Activated T-helper 1 cell treated with anti-CD3 and anti-CD28 coated beads, Interleukin-12 subunit alpha, Interleukin-12 subunit beta, Interleukin-2, Interleukin-4 antibody, amounts not matched to agents 30 ng/mL and 10 ng/mL and 1 ng/mL, durations not matched to agents 14 hours and 24 hours and 36 hours (primary cell): ENCODE measurements at places on chromosomes 5 and 9.

DNA sequence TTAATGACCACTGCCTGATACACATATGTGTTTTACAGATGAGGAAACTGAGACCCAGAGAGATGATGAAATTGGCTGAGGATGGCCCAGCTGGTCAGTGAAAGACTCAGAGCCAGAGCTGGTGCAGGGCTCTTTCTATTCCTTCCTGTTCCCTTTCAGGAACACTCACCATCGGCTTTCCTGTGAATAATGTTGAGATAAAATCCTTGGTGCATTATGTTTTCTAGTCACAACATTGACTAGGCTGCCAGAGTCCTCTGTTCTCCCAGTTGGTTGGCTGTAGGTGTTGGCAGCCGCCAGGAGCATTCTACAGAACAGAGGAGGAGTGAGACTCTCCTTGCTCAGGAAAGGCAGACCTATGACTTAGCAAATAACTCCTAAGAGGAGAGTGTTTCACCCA, 14.8 kb downstream of the TGFBI start:
- DNase-seq, result no peak

DNA sequence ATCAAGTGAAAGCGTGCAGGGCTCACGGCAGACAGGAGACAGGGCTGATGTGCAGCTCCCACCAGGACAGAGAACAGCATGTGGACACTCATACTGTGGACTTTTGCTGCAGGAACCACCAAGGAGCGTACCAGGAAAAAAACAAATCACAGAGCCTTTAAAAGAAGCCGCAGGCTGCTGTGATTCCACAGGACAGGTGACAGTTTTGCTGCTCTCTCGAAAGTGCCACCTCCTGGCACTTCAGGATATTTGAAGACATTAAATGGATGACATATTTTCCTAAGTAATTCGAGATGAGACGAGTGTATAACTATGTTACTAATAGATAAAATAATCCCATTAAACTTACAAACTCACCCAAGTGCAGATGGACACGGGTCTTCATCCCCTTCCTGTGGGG, 29.3 kb downstream of the ZDHHC11 start:
- no peak for DNase-seq

DNA sequence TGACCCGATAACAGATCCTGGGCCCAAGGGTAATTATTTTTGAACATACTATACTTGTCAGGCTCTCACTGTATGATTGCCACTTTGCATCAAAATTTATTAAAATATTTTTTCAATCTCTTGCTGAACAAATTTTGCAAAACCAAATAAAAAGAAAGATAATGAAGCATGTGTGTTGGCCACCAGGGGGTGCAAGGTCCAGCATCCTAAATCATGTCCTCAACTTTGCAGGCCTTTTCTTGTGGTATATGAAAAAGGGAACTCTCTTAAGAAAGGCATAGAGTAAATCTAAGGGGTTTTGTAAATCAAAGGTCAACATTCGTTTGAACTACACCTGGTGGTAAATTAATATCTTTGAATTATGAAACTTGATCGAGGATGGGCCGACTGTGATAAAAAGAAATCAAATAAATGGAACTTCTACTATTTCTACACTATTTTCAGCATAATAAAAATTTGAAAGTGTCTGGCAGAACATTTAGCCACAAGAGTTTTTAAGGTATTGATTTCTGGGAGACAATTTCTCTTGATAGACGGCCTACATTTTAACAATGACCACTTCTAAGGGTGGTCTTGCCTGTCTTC, 676.5 kb downstream of the DMRTA1 start:
- DNase-seq, result no peak

- DNase-seq, result no peak
Observed at GRCh38 chr9:130328349-130328801, 62.8 kb downstream of the HMCN2 start.

- DNase-seq, result no peak
Observed at GRCh38 chr5:179377421-179378115, 32.3 kb upstream of the ADAMTS2 start.

DNA sequence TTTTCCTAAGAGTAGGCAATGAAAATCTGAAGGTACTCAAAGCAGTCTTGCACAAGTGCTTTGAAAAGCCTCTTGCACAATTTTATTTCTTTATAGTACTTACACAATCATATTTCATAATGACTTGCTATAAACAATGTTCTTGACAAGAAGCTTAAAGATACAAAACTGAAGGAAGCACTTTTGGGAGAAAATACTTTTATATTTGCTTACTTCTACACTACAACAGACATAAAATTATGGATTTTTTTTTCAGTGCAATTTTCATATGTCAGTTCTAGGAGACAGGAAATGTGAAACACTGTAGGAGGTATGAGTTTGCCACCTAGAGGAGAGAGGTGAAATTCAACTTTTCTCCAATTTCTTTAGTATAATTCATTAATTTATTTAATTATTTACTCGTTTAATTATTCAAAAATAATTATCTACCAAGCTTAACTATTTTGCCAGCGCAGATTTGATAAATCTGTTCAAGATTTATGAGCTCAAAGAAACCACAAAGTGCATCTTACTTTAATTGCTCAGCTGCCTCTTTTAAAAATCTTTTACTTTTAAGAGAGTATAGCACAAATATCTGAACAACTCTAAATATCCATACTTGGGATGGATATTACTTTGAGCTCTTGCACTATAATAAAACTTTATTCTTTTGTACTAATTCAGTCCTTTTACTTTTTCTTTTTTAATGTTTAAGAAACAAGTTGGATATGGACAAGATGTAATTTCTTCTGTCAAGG, 29.0 kb upstream of the CDKN2B start:
- DNase-seq, result no peak
